ENCODE measurements at places on chromosomes 2 and 18.

GRCh38 chr18:46700066-46700824 is 43.2 kb upstream of the LOXHD1 start:
- DNase-seq, result no peak

DNA sequence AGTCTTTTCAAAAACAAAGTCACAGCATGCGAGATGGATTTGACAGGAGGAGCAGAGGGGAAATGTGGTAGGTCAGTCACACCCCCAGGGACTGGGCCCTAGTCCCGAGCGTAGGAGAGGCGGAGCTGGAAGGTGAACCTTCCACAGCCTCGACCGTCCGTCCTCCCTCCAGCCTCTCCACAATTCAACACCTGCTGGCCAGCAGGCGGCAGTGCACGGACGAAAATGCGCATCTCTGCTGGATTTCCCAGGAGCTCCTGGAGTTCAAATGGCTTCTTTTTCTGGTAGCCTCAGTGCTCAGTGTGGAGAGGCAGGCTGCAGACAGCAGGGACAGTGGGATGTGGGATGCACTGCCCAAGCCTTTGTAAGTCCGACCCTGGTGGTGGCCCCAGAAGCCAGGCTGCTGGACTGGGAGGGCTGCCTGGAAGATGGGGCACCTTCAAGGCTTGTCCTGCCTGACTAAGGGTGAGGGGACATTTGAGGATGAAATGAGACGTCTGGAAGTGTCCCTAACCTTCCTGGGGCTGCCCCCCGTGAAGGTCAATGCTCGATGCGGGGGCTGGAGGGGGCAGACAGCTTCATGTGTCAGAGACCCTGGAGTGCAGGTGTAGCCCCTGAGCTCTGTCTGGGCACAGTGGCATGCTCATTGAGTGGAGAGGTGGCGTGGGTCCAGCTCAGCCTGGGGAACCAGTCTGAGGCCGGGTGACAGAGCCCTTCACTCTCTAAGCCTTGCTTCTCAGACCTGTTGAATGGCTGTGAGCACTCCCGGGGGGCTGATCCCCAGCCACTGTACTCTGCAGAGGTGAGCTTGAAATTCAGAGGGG is 189.5 kb downstream of the TFCP2L1 start:
- DNase-seq, result peak; percentile 60

GRCh38 chr2:19484736-19485135 is 126.3 kb upstream of the OSR1 start:
- no peak for DNase-seq

- DNase-seq, result no peak
These were observed 109.7 kb upstream of the CNTNAP5 start for GRCh38 chr2:123915380-123915779.

GRCh38 chr2:219495531-219496122 is 3.1 kb upstream of the GMPPA start:
- peak; percentile 62 for DNase-seq

- DNase-seq, result no peak
These were observed 261.0 kb upstream of the SIX3 start for GRCh38 chr2:44680424-44680971.

DNA sequence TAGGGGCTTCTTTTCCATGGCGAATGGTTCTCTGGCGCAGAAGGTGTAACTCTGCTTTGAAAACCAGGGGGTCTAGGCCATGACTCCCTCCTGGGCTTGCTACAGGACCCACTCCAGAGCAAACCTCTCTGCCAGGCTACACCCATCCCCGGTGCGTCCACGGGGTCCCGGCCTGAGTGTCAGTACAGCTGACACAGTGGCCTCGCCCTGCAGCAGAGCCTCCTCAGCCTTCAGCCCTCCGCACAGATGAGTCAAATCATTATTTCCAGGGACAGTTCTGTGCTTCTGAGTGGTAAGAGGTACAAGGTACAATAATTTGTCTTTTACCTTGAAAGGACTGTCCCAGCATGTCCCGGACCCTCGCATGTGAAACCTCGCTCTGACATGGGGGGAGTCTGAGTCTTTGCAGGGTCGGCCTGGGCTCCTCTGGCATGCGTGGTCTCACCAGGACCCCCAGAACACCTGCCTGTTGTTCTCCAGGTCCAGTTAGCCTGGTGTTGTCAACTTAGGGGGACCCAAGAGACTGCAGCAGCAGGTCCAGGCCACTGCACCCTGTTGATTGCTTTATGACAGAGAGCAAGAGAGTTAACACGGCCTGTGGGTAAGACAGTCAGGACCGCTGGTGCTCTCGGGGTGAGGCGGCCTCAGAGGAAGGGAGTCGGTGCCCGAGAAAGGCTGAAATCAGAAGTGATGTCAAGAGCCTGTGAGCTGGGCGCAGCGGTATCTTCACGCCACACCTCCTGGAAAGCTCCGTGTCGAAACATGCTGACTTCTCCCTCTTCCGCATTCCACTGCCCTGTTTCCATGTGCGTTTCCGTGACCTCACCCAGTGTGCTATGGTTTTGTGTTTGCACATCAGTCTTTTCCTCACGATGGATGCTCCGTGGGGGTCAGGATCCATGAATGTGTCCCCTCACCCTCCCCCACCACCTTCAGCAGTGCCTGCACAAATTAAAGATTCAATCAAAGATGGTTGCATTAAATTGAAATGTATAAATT is 340.1 kb downstream of the EIPR1 start:
- DNase-seq, result no peak

DNA sequence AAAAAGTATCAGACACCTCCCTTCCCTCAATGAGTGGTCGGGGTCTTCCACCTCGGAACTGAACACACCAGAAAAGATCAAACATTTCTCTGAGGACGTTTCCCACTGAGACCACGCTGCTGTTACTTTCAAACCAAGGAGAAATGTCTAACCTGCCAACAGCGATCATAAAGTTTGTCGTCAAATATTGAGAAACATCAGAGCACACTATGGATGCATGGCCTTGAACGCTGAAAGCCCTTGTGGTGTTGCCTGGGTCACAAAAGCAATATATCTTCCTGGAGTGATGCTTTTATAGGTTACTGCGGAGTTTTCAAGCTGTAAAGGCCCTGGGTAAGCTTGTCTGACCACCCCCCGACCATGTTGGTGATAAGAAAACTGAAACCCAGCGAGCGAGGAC is 70.2 kb upstream of the ID2 start:
- DNase-seq, result no peak

DNA sequence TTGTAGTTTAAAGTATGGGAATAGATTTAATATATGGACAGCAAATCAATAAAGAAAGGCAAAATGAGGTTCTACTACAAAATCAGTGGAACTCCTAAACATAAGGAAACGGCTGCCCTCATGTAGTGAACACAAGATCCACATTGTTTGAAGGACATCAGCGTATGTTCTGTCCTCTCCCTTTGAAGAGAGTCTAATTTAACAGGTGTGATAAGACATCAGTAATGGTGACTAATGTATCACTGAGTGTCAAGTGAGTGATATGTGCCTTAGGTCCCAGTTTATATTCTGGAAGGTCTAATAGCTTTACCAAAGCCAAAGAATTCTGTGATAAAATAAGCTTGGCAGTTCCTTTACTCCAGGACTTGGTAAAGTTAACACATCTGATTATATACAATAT is 248.7 kb downstream of the PTPRM start:
- no peak for DNase-seq

- peak; percentile 5 for DNase-seq
These were observed 106.8 kb downstream of the CYP26B1 start for GRCh38 chr2:72040629-72041571.

DNA sequence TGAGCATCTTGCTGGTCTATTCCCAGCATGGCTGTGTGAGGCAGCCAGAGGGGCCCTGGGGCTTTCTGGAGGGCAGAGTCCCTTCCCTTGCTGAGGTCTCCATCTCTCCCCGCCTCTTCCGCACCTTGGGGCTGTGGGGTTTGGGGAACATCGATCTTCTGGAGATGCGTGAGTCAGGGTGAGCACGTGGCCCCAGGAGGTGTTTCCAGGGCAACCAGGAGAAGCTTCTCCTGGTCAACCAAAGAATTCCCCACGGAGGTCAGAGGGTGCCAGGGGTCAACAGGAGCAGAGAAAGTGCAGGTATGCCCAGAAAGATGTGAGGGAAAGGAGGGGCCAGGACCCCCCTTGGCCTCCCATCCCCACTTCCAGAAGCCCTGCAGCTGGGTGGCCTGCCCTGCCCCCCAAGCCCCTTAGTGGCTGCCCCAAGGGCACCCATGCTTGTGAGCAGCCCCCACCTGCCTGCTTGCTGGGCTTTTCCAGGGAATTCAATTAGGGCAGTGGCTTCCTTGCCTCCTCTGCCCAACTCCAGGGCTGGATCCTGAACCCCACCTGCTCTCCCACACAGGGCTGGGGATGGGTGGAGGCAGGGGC is 2.8 kb upstream of the PROM2 start:
- no peak for DNase-seq

GRCh38 chr2:176128982-176129796 is at the start of gene HOXD8:
Gene HOXD8, plus strand, starts transcription at chr2:176129705. Its CDS starts 662 bp downstream, at chr2:176130367.
- no peak for DNase-seq

GRCh38 chr2:36356990-36357846 is 1.6 kb downstream of the CRIM1 start:
- peak; percentile 70 for DNase-seq

DNA sequence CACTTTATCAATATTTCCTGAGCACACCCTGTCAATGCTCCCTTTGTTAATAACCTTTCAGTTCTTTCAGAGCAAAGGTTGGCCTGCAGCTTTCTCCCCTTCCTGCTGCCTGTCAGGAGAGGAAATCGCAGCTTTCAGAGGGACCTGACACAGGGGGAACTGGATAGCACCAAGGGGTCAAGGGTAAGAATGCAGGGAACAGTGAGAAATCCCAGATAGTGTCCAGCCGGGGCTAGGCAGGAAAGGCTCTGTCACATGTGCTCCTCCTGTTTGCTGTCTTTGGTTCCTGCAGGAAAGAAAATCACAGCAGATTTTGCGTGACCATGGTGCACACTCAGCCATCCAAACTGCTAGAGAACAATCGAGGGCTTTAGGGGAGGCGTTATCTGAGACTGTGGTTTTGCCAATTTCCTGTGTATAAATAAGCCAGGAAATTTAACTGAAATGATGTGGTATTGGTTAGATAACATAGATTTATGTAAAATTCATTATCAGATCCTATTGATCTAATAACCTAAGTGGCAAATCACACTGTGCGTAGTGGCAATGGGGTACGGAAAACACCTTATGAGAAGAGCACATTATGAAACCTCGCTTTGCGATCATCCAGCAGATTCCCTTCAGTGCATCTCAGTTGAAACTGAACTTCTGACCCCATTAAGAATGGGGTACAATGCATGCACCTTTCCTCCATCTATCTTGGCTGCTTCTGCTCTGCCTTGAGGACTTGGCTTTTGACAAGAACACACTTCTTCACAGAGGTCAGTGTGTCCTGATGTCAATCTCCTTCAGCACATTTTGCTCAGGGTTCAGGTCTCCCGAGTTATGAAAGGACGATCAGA is 178.0 kb downstream of the ICOS start:
- DNase-seq, result no peak

- DNase-seq, result peak; percentile 94
These were observed 111.8 kb downstream of the STPG4 start for GRCh38 chr2:47043142-47043890.

- no peak for DNase-seq
These were observed 13.1 kb upstream of the TMEM185B start for GRCh38 chr2:120236316-120236715.

DNA sequence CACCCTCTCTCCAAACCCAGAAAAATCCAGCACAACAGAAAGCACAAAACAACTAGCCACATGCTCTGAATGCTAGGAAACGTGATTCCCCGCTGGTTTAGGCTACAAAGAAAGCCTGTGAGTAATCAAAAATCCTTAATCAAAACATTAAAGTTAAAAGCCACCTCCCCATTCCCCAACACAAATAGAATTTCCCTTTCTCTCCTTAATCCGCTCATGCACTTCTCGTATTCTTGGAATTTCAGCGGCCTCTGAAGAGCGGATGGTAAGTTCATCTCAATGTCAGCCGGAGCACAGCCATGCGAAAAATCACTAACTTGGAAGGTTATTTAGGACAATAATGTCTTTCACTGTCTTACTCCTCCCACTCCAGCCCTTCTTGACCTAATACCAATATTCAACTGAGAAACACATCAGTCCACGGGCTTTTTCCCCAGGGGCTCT is 126.7 kb downstream of the OSBPL1A start:
- peak; percentile 37 for DNase-seq

DNA sequence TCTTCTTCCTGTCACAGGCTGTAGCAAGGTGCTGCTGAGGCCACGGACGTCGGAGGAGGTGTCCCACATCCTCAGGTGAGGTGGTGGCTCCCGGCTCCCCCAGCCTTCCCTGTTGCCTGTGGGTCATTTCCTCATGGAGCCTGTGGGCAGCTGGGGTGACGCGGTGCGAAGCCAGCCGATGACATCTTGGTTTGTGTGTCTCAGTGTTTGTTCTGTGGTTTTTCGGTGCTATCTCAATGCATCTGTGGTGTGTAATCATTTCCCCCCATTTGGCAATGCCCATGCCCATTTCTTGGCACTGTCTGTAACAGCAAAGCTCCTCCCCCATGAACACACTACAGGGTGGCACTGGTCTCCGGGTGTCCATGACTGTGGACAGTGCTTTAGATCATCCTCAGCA is 6.6 kb downstream of the D2HGDH start:
- DNase-seq, result no peak

DNA sequence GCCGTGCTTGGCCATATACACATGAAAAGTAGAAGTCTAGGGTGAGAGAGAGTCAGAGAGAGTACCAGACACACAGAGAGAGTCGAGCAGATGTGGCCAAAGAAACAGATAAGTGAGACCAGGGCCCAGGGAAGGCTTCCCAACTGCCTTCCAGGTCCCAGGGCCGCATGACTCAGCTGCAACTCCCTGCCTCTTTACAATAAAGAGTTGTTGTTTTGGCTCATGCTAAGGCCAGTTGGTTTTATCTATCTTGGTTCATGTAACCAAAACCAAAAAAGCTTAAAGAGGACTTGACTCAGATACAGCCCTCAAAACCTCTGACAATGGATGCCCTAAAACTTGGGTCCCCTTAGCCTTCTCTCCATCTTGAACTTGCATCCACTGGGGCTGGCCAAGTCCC is 36.9 kb downstream of the REEP1 start:
- no peak for DNase-seq

DNA sequence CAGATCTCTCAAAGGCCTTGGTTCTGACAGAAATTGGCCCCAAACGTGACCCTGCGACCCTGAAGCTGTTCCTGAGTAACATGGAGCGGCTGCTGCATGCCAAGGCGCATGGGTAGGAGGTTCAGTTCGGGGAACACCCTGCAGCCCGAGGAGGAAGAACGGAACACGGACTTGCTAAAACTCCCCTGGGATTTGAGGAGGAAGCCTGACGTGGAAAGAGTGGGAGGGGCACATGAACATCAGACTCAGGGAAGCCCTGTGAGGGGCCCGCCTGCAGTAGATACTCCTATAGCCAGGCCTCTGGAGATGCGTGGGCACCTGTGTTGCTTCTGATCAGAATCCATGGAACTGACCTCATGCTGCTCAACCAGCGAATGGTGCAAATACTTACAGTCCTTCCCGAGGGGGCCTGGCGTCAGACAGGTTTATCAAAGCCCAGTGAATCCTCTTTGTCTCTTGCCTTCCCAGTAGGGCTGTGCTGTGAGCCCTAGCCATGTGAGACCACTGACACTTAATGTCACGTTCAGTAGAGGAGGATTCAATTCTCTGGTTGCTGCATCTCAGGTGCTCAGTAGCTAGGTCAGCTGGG is 46.8 kb downstream of the IMPA2 start:
- no peak for DNase-seq

Data from brain microvascular endothelial cell (primary cell).